ENCODE measurements at places on chromosomes 13 and 19. TPM values are rescaled to one million over a fixed set of nuclear protein-coding genes. Genes with fewer than 3 reads are reported as not detected.

CCL25 gene
- not detected for total RNA-seq

ACP7 gene
- total RNA-seq = not detected

ZNF208 gene
- 11.4 TPM for total RNA-seq

CNN1 gene
- not detected for total RNA-seq

PRSS57 gene
- not detected for total RNA-seq

NUFIP1 gene
- 4.7 TPM for total RNA-seq

ZNF180 gene
- total RNA-seq = 16.1 TPM

CFD gene
- total RNA-seq = 0.79 TPM

SIAH3 gene
- not detected for total RNA-seq

ATP4A gene
- not detected for total RNA-seq

KLK14 gene
- total RNA-seq = 0.59 TPM

APOC4 gene
- not detected for total RNA-seq

MIER2 gene
- total RNA-seq = 14.0 TPM

NLRP9 gene
- total RNA-seq = not detected

IL27RA gene
- total RNA-seq = 38.6 TPM

ZNF471 gene
- 5.9 TPM for total RNA-seq

FAM174C gene
- total RNA-seq = 34.5 TPM

SELENOV gene
- not detected for total RNA-seq

KIR2DL3 gene
- not detected for total RNA-seq

Measured in B cell (primary cell).